ENCODE measurements at places on chromosomes 1 and 21. TPM values are rescaled to one million over a fixed set of nuclear protein-coding genes. Genes with fewer than 3 reads are reported as not detected.

KCNA2 gene
- not detected for total RNA-seq

MAN1C1 gene
- 0.11 TPM for total RNA-seq

DNA sequence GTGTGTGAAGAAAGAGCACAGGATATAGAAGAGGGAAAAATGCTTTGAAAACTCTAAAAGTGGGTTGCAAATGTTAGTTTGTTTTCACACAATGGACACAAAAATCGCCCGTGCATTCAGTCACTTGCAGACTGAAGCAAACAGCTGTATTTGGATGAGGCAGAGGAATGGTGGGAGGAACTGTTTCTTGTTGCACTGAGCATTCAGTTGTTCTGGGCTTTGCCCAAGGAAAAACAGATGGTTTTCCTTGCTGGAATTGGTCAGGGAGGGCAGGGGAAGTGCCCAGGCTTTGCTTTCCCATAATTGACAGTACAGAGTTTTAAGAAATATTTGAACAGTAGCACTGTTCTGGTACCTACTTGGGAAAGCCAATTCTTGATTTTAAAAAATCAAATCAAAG is 19.5 kb upstream of the WARS2 start:
- H3K4me1 ChIP-seq: no peaks in the 10 kb centered on the region
- H3K27ac ChIP-seq: no peak overlapping the region
- no peak for DNase-seq
- H3K36me3 ChIP-seq: peaks cover 16% of the 10 kb centered on the region
- H3K4me3 ChIP-seq: no peak overlapping the region
- no peaks in the 10 kb centered on the region for H3K27me3 ChIP-seq

GRCh38 chr1:22118291-22118992 is 24.5 kb downstream of the WNT4 start:
- H3K27ac ChIP-seq: no peak overlapping the region
- no peaks in the 10 kb centered on the region for H3K36me3 ChIP-seq

DNA sequence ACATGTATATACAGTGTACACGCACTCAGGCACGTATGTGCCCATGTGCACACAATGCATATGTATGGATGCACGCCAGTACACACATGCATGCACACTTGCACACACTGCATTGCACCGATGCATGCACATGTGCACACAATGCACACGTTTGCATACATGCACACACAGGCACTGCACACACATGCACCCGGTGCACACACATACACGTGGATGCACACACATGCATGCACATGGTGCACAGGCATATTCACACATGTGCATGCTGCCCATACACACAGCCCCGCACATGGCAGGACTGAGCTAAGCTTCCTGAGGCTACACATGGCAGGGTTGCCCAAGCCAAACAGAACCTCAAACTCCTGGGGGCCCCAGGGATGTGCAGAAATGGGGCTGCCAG is 19.6 kb downstream of the ARHGEF16 start:
- no peak for DNase-seq
- H3K4me1 ChIP-seq: no peaks in the 10 kb centered on the region
- no peak overlapping the region for H3K27ac ChIP-seq
- H3K36me3 ChIP-seq: no peaks in the 10 kb centered on the region
- no peak overlapping the region for H3K4me3 ChIP-seq

PHLDA3 gene
- total RNA-seq: 349 TPM

DNA sequence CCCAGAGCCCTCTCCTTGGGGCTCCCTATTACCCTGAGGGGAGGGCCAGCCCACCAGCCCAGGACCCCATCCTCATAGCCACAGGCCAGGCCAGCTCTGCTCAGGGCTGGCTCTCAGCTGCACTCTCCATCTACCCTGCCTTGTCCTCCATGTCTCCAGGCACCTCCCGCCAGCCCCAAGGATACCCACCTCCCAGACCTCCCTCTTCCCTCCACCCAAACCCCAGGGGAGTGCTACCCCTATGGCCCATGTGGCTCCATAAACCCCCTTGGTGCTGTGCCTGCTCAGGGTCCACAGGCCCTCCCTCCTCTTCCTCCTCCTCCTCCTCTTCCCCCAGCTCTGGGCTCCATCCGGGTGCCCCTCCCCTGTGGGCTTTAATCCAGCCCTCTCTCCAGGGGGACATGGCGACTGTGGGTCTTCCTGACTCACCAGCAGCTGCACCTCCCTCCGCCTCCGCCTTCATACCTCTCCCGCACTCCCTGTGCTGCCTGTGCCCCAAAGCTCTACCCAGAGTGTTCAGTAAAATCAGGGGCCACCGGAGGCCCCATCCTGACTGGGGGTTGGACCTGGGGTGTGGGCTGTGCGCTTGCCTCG is 9.1 kb downstream of the YBEY start:
- no peak overlapping the region for H3K27ac ChIP-seq
- no peaks in the 10 kb centered on the region for H3K27me3 ChIP-seq
- DNase-seq: no peak
- peaks cover 9% of the 10 kb centered on the region for H3K36me3 ChIP-seq
- no peaks in the 10 kb centered on the region for H3K4me1 ChIP-seq
- H3K4me3 ChIP-seq: no peak overlapping the region

DNA sequence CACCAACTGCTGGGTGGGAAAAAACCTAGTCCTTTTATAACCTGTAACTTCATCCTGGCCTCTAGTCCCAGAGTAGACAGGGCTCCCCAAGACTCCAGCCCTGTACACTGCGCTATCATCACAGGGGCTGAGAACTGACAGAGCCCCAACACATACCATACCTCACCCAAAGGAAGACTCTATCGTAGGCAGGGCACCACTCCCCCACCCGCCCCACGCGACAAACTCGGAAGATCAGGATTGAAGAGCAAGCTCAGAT is 15.8 kb downstream of the INPP5B start:
- peaks cover 21% of the 10 kb centered on the region for H3K4me1 ChIP-seq
- peak overlapping the region; percentile 84 for H3K4me3 ChIP-seq
- no peak overlapping the region for H3K27ac ChIP-seq
- no peaks in the 10 kb centered on the region for H3K27me3 ChIP-seq

GRCh38 chr1:44489481-44489880 is 84.4 kb downstream of the RNF220 start:
- no peaks in the 10 kb centered on the region for H3K27me3 ChIP-seq
- no peak overlapping the region for H3K4me3 ChIP-seq
- no peak overlapping the region for H3K27ac ChIP-seq
- H3K4me1 ChIP-seq: peaks cover 14% of the 10 kb centered on the region
